ENCODE measurements at places on chromosomes 16 and 17.

DNA sequence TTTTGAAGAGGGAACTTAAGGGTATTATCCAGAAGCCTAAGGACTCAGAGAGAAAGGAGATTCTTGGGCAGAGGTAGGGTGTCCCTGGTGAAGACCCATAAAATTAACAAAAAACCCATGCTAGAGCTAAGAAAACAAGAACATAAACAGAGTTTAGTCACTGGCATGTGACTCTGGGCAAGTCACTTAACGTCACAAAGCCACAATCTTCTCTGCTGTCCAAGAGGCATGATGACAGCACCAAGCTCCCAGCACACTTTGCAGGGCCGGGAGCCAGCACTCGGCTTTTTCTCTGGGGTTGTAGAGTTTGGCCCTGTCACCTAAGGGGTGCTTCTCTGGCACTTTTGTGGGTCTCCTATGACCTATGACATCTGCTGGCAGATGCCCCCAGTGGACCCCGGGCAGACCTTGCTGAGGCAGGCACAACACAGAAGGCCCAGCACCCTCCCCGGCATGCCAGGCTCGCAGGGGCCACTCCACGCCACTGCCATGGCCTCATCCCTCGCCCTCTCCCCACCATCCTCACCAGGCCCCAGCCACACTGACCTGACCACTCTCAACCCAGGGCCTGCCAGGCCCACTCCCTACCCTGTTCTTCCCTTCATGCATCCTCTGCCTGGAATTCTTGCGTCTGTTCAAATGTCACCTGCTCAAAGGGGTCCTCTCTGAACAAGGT is 69.8 kb downstream of the DYNLRB2 start:
- DNase-seq = no peak

- DNase-seq = no peak
Measured at GRCh38 chr17:33498069-33498468, 205.0 kb upstream of the ASIC2 start.

GRCh38 chr16:81204798-81205680 is 33.5 kb upstream of the BCO1 start:
- peak; percentile 23 for DNase-seq

- DNase-seq = no peak
Measured at GRCh38 chr17:75044716-75045115, 2.1 kb downstream of the ATP5PD start.

DNA sequence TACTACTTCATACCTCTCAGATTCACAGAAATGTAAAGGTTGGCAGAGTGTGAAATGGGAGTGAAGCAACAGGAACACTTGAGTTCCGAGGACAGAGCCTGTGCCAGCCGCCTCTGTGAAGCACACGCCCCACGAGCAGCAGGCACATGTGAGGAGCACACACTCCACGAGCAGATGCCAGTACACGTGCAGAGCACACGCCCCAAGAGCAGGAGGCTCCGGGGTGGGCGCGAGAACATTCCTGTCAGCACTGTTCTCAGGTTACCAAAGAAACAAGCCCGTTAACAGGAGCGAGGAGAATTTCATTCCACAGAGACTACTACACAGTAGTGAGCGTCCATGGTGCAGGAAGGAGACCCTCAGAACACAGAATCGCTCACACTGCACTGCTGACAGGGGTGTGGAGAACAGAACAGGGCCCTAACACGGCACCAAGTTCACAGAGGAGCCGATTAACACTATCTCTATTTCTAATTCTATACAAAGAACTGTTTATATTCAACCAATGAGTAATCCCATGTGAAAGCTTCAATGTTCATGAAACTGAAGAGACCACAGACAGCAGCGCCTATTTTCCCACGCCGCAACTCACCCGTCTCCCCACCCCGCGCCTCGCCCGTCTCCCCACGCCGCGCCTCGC is 40.1 kb downstream of the KLHDC4 start:
- no peak for DNase-seq

- DNase-seq = no peak
Measured at GRCh38 chr16:87328846-87329245, 11.7 kb upstream of the C16orf95 start.

- DNase-seq = no peak
Measured at GRCh38 chr16:75371171-75371570, 62.1 kb downstream of the CFDP1 start.

DNA sequence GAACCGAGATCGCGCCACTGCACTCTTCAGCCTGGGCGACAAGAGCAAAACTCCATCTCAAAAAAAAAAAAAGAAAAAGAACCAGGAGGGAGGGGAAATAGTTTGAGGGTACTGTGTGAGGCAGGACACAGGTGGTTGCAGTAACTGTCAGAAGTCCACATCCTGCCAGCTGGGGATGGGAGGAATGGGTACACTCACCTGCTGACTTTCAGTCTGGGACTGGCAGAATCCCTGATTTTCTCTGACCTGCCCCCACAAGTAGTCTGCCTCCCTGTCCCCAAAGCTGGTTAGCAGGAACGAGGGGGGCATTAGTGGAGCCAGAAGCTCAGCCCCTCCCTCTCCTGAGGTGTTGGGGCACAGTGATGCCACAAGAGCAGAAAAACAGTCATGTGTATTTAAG is 7.1 kb upstream of the ARL5C start:
- DNase-seq = no peak

- DNase-seq = peak; percentile 48
Measured at GRCh38 chr16:2673066-2673999, 9.0 kb upstream of the KCTD5 start.

GRCh38 chr16:86786338-86786737 is 208.0 kb downstream of the FOXL1 start:
- DNase-seq = no peak

GRCh38 chr17:29613352-29613837 is 9.3 kb downstream of the CORO6 start:
- DNase-seq = no peak
